ENCODE measurements at places on chromosomes 12 and 14. TPM values are rescaled to one million over a fixed set of nuclear protein-coding genes. Genes with fewer than 3 reads are reported as not detected.

DNA sequence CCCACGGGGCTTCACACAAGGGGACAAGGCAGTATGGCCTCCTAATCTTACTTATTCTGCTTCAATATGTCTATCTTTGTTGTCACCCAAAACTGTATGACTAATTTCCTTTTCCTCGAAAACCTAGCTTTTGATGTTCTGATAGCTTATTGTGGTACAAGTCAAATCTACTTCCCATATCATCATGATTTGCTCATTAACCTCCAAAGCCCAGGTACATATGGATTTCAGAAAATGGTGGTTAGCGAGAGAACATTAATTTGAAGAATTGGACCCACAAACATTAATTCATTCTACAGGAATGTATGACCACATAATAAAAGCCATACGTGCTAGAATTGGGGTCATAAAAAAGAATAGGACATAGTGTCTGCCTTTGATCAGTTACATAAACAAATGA, 412.5 kb downstream of the CCDC91 start:
- no peak for DNase-seq
- no peaks in the 10 kb centered on the region for H3K27me3 ChIP-seq
- no peak overlapping the region for H3K4me3 ChIP-seq

The NXPH4 gene
- not detected for total RNA-seq

The SLC6A15 gene
- not detected for total RNA-seq

DNA sequence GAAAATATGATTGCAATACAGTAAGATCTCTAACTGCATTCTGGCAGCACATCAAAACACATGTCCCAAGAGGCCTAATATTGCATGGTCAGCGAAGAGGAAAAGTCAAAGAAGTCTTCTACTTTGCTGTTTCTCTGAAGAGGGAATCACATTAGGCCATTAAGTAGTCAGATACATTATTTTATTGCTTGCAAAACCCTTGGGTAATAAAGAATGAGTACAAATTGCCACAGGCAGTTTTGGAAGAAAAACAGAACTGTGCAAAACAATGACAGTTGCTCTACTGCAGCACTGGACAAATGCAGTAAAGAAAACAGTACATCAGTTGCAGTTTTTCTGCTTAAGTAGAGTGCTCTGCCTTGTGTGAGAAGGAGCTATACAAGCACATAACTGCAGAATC, 211.9 kb downstream of the MED13L start:
- H3K36me3 ChIP-seq = no peaks in the 10 kb centered on the region
- peaks cover 15% of the 10 kb centered on the region for H3K4me1 ChIP-seq
- no peak overlapping the region for H3K27ac ChIP-seq
- no peaks in the 10 kb centered on the region for H3K27me3 ChIP-seq
- no peak overlapping the region for H3K4me3 ChIP-seq

GRCh38 chr12:121992059-121992879, 29.4 kb upstream of the BCL7A start:
- DNase-seq = no peak
- no peak overlapping the region for H3K4me3 ChIP-seq
- H3K4me1 ChIP-seq = peaks cover 20% of the 10 kb centered on the region
- no peaks in the 10 kb centered on the region for H3K36me3 ChIP-seq

- no peak for DNase-seq
- no peak overlapping the region for H3K27ac ChIP-seq
- no peaks in the 10 kb centered on the region for H3K4me1 ChIP-seq
- no peaks in the 10 kb centered on the region for H3K27me3 ChIP-seq
Measured at GRCh38 chr12:64098709-64099354, 123.3 kb downstream of the KICS2 start.

DNA sequence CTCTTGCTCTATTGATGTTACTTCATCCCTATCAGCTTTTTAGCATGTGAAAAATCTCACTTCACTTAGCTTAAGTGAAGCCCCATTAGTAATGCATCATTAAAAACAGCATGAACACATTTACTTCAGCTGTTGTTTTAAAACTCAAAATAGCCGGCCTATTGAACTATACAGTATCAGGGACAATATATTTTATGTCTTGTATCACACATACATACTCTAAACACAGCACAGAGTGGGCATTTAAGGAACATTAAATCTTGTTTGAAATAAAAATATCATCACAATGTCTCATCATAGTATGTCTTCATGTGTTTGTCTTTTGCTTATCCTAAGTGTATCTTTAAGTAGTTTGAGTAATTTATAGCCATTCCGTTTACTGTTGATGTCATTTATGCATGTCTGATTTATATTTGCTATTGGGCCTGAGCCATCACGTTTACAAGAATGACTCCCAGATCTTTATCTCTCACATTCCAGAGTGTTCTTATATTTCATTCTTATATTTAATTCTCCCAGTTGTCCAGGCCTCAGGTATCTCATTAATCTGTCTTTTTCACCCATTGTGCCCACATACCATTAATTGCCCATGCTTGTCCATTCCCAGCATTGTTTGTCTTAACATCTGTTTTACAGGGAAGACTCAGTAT, 57.5 kb downstream of the ARHGAP5 start:
- H3K36me3 ChIP-seq = peaks cover 7% of the 10 kb centered on the region
- H3K27ac ChIP-seq = no peak overlapping the region
- H3K27me3 ChIP-seq = no peaks in the 10 kb centered on the region
- H3K4me1 ChIP-seq = no peaks in the 10 kb centered on the region
- DNase-seq = no peak

The TAS2R46 gene
- 1.3 TPM for total RNA-seq

DNA sequence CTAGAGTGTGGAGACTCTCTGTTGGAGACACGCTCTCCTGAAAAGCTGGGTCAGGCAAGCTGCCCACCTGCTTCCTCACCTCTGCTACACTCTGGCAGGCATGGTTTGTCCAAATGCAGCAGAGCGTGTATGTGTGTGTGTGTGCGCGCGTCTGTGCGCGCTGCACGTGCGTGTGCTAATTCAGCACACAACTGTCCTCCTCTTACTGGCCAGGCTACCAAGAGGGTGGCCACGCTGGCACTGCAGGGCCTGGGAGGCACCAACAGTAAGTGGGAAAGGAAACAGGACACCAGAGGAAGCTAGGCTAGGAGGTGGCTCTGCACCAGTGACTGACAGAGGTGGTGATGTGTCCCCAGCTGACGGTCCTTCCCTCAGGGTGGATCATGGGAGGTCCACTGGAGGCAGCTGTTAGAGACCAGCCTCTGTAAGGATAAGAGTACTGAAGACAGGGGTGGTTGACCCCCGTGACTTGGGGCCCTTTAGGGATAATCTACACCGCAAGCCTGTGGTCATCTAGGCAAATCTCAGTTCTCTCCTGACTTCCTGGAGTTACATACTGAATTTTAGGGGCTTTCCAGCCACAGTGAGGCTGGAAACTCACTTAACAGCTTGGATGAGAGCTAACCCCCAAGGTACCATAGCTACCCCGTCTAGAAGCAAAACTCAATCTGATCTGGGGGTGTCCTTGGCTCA, 15.6 kb upstream of the TFCP2 start:
- no peak overlapping the region for H3K27ac ChIP-seq
- no peaks in the 10 kb centered on the region for H3K4me1 ChIP-seq
- no peaks in the 10 kb centered on the region for H3K27me3 ChIP-seq
- peak; percentile 54 for DNase-seq

GRCh38 chr12:111435661-111436201, 30.0 kb downstream of the SH2B3 start:
- H3K36me3 ChIP-seq = no peaks in the 10 kb centered on the region
- no peaks in the 10 kb centered on the region for H3K27me3 ChIP-seq
- DNase-seq = no peak
- no peak overlapping the region for H3K4me3 ChIP-seq
- H3K4me1 ChIP-seq = peaks cover 91% of the 10 kb centered on the region

The NTF3 gene
- total RNA-seq = 0.54 TPM

The ACOT4 gene
- 4.6 TPM for total RNA-seq

DNA sequence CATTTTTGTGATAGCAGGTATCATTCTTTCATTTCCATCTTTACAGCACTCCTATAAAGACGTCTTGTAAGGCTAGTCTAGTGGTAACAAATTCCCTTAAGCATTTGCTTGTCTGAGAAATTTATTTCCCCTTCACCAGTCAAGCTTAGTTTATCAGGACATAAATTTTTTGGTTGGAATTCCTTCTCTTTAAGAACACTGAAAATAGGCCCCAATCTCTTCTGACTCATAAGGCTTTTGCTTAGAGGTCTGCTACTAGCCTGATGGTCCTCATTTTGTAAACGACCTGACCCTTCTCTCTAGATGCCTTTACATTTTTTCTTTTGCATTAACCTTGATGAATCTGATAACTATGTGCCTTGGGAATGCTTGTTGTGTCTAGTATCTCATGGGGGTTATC, 20.3 kb downstream of the OLR1 start:
- no peaks in the 10 kb centered on the region for H3K27me3 ChIP-seq
- H3K27ac ChIP-seq = no peak overlapping the region
- peaks cover 10% of the 10 kb centered on the region for H3K4me1 ChIP-seq
- DNase-seq = no peak
- no peaks in the 10 kb centered on the region for H3K36me3 ChIP-seq
- H3K4me3 ChIP-seq = no peak overlapping the region

The OAS1 gene
- total RNA-seq = 56.6 TPM

The KRT86 gene
- 0.30 TPM for total RNA-seq

DNA sequence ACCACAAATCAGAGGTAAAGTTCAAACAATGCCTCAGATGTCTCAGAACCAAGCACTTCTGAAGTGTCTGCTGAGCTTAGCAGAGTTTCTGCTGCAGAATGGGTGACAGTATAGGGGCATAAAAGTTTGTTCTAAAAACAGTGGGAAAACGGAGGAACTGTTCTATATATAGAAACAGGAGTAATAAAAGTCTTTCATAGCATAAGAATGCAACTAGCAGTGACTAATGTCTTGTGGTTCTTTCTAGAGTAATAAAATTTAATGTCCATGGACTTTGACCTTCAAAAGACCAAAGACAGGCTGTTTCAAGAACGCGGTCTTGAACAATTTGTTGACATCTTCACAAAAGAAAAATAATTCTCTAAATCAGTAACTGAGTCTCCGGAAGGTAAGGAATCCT, 107.5 kb upstream of the FAR2 start:
- no peak overlapping the region for H3K27ac ChIP-seq
- no peaks in the 10 kb centered on the region for H3K36me3 ChIP-seq
- no peaks in the 10 kb centered on the region for H3K27me3 ChIP-seq
- H3K4me1 ChIP-seq = no peaks in the 10 kb centered on the region

The SAMD15 gene
- 0.74 TPM for total RNA-seq
